ENCODE measurements at places on chromosomes 2 and 18.
A peak's percentile ranks its signal among the peaks of the same experiment; 100 is the strongest.

DNA sequence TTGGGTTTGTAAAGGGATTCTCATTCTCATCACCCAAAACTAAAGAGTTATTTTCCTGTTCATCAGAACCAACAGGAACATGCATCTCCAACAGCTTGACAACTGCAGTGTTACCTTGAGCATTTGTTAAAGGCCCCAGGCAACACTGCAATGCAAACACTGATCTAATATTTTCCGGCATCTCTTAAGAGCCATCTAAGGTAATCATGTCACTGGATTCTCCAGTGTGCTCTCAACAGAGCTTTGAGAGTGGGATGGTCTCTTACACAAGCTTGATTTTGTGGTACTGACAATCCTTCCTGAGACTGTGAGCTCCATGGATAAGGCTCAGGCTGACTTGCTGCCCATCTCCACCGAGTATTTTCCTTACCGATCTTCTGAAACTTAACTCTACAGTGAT is 90.5 kb upstream of the ITGB6 start:
- no peak for DNase-seq

DNA sequence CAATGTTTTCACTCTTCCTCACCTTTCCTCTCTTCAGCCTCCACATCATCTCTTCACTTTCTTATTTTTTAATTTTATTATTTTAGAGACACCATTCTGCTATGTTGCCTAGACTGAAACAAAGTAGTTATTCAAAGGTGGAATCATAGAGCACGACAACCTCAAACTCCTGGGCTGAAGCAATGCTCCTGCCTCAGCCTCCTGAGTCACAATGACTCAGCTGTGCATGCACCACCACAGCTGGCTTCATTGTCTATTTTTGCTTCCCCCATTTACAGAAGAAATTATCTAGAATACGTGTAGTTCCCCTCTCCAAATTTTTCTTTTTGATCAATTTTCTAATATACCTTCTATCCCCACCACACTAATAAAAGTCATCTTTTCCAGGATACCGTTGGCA is 911.5 kb upstream of the SOX11 start:
- DNase-seq = no peak

DNA sequence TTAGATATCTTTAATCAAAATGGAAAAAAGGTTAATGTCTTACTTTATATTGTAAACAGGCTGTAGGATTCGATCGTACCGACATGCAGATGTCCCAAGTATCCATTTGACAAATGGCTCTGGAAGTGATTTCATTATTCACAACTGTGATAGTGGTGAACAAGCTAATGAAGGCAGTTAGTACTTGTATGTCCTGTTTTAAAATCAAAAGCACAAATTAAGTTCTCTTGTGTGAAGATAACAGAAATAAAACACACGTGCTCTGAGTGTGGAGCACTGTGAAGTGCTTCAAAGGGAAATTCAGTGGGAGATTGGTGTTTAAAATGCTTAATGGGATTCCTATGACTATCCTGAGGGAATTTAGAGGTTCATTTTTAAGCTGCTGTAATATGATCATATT is 8.6 kb upstream of the LRP1B start:
- no peak for DNase-seq

DNA sequence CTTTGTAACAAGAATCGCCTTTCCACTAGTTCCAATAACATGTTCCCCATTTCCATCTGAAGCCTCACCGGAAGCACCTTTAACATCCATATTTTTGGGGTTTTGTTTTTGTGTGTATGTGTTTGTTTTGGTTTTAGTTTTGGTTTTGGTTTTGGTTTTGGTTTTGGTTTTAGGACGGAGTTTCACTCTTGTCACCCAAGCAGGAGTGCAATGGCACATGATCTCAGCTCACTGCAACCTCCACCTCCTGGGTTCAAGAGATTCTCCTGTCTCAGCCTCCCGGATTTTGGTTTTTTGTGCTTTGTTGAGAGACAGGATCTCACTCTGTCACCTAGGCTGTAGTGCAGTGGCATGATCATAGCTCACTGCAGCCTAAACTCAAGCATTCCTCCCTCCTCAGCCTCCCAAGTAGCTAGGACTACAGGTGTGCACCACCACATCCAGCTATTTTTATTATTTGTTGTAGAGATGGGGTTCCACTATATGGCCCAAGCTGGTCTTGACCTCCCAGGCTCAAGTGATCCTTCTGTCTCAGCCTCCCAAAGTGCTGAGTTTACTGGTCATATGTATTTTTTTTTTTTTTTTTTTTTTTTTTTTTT is 36.3 kb downstream of the TGOLN2 start:
- DNase-seq = no peak

GRCh38 chr2:241003830-241004564 is 5.6 kb downstream of the SNED1 start:
- DNase-seq = peak; percentile 35

- DNase-seq = no peak
Observed at GRCh38 chr2:42801381-42801780, 9.0 kb upstream of the HAAO start.

GRCh38 chr2:234496835-234497593 is at the start of gene ARL4C:
Gene ARL4C, minus strand, starts transcription at chr2:234497081. Its CDS starts 495 bp downstream, at chr2:234496586.
- DNase-seq = peak; percentile 57

DNA sequence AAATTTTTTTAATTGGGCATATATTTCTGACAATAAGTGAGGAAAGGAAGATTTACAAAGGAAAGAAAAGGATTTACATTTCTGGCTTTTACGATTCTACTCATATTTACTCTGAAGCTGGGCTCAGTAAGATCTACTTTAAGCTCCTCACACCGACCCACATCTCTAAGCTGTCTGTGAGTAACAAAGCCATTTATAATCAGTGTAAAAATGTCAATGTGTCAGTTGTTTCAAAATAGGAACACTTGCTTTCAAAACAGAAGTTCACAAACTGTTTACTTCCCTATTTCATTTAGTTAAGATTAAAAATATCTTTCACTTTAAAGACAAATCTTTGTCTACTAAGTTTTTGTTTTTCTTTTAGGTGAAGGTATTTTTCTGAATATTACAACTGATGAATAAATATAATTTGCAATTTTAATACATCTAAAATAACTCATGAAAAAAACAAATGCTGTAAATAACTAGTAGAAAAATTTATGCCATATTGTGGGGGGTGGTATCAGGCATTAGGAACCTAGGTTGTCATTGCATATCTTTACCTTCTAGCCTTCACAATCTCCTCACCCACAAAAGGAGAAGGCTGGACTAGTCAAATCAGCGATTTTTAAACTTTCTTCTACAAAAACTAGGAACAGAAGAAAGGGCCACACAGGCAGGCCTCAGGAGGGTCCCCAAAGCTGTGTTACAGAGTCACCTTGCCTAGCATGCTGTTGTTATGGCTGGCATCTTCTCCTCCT is 64.5 kb downstream of the TMEM131 start:
- no peak for DNase-seq

DNA sequence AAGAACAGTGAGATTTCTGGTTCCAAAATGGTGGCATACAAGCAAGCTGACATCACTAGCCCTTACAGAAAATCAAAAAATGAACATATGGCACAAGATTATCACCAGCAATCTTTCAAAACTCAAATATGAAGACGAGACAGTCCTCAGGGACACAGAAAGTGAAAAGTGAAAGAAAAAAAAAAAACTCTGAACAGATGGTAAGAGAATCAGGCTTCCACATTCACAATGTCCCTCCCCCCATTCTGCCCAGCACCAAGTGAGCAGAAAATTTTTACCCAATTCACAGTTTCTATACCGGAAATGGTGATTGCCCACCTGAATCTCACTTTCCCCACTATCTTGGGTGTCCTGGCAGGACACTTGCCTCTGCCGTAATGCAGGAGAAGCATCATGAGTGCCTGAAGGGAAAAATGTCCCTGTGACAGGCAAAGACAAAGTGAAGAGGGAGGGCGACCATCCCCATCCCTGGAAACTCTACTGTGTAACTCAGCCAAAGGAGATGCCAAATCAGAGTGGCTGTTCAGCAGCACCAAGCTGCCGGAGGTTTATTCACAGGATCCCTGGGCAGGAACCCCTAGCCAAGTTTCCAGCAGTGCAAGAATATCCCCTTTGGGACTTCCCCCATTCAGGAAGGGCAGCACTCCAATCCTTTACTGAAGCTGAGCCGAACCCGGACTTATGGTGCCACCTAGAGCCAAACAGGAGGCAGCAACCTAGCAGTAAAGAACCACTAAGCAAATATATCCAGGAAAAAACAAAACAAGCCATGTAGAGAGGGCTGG is 312.2 kb downstream of the LRATD1 start:
- DNase-seq = no peak

GRCh38 chr2:167953776-167954175 is 293.6 kb downstream of the STK39 start:
- no peak for DNase-seq

- DNase-seq = no peak
Observed at GRCh38 chr18:74942319-74942910, 266.5 kb downstream of the PTGR3 start.

DNA sequence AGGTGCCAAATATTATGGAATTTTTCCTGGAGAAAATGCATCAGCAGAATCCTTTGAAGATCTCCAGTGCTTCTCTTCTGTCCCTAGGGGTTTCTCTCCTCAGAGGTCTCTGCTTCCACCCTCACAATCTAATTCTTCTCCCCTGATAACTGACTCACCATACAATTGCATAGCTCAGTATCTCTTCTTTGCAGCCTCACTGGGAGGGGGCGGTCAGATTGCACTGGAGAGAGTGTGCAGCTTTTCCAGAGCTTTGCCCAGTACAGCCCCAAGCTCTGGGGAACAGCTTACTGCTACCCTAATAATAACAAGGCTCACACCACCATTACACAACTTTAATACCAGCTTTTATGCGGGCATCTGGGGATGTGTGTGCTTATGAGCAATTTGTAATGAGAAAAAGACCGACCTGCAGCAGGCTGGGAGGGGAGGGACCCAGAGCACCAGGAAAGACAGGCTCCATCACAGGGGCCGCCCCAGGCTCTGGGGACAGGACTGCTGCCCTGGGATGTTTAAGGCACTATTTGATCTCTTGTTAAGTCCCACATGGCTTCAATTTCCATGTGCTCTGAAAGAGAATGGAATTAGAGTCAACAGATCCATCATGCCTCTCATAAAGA is 276.6 kb upstream of the SIX2 start:
- no peak for DNase-seq

- no peak for DNase-seq
Observed at GRCh38 chr18:8607776-8608742, 1.2 kb upstream of the RAB12 start.

DNA sequence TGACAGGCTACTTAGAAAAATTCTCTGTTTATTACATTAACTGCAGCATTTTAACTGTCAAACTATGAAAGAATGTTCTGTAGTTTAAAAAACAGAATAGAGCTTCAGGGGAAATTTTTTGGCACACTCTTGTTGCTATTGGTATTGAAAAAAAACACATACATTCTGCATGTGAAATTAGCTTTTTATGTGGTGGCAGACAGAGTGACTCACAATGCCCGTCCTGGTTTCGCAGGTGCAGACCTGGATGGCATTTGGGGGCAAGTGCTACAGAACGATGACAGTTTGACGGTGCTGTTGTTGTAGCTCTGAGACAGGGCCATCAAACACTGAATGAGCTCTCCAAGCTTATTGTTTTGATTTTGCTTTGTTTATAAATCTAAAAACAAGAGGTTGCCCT is 105.0 kb upstream of the MAP3K20 start:
- no peak for DNase-seq

DNA sequence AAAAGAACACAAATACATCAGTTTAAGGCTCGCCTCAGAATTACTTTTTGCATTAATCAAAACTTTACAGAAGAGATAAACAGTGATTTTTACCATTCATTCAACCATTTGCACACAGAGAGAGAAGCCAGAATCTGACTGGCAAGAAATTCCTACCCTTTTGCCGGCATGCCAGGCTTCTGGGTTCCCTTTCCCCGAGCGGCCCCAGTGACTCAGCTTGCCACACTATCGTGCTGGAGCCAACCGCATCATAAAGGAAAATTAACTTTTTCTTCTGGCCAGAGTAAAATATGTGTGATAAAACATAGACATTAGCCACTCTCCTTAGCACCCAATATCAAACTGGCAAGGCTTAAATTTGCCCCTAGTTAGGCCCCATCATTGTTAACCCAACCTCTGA is 61.8 kb upstream of the IKZF2 start:
- no peak for DNase-seq

- DNase-seq = no peak
Observed at GRCh38 chr2:241611062-241611461, 25.9 kb downstream of the THAP4 start.

DNA sequence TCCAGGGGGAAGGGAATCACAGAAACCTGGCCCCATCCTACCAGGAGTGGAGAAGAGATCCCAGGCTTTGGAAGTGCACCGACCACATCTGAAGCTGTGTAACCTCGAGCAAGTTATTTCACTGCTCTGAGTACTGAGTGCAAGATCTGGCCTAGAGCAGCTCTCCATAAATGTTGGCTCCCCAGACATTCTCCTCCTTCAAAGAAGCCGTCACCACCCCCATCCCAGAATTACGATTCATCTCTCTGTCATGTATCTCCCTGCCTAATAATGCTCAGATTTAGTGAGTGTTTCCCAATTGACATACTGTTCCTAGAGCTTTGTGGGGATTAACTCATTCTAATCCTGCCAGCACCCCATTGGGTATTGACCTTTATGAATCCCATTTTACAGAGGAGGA is 51.7 kb downstream of the TNS1 start:
- DNase-seq = no peak

DNA sequence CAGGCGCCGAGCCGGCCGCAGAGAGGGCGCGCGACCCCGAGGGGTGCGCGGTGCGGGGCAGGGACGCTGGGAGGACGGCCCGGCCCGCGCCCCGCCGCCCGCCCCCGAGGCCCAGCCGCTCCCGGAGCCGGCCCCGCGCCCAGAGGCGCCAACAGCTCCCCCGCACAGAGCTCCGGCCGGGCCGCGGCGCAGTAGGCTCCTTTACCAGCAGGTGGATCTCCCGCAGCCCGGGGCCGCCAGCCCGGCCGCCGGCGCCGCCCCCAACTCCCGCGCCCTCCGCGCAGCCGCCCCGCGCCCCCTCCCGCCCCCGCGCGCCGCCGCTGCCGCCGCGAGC is 258 bp downstream of the MGAT4A start:
- DNase-seq = peak; percentile 33

DNA sequence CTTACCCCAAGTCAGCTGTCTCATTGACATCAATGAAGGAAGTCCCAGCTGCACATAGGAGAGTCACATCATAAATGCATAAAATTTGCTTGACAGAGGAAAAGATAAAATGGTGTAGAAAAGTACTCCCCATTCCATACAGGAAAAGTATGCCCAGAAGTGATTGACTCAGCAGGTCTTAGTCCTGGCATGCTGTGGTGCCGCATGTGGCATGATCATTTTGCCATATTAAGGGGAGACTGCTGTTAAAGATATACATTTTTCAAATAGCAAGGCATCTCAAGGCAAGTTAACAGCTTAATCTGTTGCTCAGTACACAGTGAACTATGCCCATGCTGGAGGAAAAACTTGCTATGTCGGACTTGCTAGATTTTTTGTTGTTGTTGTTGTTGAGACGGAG is 8.1 kb downstream of the COPS7B start:
- no peak for DNase-seq

DNA sequence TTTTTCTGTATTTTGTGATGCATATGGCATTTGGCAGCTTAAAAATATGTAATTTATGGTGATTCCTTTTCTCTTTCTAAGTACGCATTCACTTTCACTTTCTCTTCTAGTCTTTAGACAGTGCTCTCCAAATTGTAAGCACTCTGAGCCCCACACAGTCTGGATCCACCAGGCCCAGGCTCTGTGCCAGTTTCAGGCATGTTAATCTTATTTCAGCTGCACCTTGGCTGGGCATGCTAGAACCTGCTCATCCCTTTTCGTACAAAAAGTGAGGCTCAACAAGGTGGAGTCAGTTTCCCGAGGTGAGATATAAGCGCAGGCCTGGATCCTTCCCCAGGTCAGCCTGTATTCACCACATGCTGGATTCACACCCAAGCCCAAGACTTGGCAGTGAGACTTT is 203.9 kb downstream of the MTX2 start:
- no peak for DNase-seq

GRCh38 chr2:20229322-20230113 is 4.6 kb upstream of the SDC1 start:
- DNase-seq = no peak
